ENCODE measurements at places on chromosomes 2 and 18. TPM values are rescaled to one million over a fixed set of nuclear protein-coding genes. Genes with fewer than 3 reads are reported as not detected.

DNA sequence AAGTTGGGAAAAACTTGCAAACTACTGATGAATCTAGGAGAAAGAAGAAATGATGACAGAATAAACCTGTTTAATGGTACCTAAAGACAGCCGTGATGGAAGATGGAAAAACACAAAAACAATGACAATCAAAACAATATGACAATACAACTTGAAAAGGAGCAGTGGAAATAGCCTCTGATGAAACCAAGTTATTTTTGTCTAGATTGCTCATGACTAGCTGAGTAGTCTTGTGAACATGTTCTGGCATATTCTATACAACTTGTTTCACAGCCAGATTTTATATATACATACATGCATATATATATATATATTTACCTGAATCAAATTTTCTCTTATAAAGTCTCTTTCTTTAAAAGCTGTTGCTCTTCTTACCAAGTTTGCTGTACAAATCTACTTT lies 439.1 kb downstream of the TGIF1 start:
- DNase-seq = no peak

Gene AQP12A
- not detected for total RNA-seq

GRCh38 chr18:58284699-58285448 lies 240.8 kb downstream of the NEDD4L start:
- no peak for DNase-seq

Gene RSAD2
- total RNA-seq = 6.7 TPM

Gene FHL2
- 1.1 TPM for total RNA-seq

DNA sequence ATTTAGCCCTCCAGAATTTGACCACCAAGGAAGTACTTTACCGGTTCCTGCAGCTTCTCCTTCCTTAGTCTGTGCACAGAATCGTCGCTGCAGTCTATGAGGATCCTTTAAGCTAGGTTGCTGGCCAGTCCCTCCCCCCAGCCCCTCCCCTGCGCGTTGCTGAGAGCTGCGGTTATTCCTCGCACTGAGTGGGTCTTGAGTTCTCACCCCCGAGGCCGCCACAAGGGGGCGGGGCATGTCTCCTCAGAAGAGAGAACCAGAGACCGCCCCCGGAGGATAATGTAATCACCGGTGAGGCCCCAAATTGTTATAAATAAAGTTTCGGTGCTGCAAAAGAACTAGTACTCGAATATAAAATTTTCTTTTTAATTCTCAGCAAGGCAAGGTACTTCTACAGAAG lies 1184.9 kb upstream of the CDH2 start:
- DNase-seq = no peak

- no peak for DNase-seq
Observed at GRCh38 chr2:135743860-135744259, 2.2 kb downstream of the UBXN4 start.

Gene STARD6
- not detected for total RNA-seq

GRCh38 chr2:133848111-133848649 lies 279.9 kb upstream of the NCKAP5 start:
- no peak for DNase-seq

GRCh38 chr2:235384624-235385023 lies 109.2 kb upstream of the AGAP1 start:
- DNase-seq = no peak

- no peak for DNase-seq
Observed at GRCh38 chr18:26002375-26002910, 88.0 kb downstream of the SS18 start.

Gene RNF149
- 139 TPM for total RNA-seq

DNA sequence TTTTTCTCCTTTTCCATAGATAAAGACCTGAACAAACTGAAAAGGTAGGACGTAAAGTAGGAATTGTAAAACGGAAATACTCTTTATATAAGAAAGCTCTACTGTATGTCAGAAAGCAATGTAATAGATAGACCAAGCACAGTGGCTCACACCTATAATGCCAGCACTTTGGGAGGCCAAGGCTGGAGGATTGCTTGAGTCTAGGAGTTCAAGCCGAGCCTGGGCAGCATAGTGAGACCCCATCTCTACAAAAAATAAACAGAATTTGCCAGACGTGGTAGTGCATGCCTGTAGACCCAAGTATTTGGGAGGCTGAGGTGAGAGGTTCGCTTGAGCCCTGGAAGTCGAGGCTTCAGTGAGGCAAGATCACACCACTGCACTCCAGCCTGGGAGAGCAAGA lies 7.6 kb downstream of the ZNF397 start:
- DNase-seq = no peak

GRCh38 chr18:45617284-45617683 lies 2.0 kb downstream of the SLC14A2 start:
- DNase-seq = no peak

Gene UPP2
- total RNA-seq = not detected

- no peak for DNase-seq
Observed at GRCh38 chr18:21450913-21451312, 149.6 kb downstream of the ESCO1 start.

- no peak for DNase-seq
Observed at GRCh38 chr2:66466433-66466832, 31.5 kb downstream of the MEIS1 start.

DNA sequence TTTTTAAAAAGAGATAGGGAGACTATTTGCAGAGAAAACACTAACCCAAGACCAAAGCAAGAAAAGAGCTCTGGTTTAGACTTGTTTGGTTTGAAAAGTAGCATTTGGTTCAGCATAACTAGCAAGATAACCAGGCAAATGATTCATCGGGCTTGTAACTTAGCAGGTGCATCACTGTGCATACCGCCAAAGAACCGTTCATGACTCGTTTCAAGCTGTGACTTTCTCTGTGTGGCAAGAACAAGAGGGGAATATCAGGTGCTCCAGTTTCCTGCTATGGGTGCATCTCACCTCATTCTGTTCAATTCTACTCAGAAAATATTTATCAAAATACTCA lies 244.9 kb downstream of the ETAA1 start:
- no peak for DNase-seq

Gene B3GNT7
- total RNA-seq = 0.98 TPM

DNA sequence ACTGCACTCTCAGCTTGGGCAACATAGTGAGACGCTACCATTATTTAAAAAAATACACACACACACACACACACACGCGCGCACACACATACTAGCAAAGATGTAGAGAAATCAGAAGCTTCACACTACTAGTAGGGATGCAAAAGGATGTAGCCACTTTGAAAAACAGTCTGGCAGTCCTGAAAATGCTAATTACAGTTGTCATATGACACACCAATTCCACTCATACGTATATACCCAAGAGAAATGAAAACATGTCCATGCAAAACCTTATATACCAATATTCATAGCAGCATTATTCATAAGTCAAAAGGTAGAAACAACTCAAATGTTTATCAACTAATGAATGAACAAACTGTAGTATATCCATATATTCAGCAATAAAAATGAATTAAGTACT lies 90.3 kb downstream of the SLC25A12 start:
- no peak for DNase-seq

- no peak for DNase-seq
Observed at GRCh38 chr2:146986161-146986560, 858.7 kb upstream of the ACVR2A start.

- no peak for DNase-seq
Observed at GRCh38 chr2:134932864-134933526, 14.4 kb downstream of the CCNT2 start.

DNA sequence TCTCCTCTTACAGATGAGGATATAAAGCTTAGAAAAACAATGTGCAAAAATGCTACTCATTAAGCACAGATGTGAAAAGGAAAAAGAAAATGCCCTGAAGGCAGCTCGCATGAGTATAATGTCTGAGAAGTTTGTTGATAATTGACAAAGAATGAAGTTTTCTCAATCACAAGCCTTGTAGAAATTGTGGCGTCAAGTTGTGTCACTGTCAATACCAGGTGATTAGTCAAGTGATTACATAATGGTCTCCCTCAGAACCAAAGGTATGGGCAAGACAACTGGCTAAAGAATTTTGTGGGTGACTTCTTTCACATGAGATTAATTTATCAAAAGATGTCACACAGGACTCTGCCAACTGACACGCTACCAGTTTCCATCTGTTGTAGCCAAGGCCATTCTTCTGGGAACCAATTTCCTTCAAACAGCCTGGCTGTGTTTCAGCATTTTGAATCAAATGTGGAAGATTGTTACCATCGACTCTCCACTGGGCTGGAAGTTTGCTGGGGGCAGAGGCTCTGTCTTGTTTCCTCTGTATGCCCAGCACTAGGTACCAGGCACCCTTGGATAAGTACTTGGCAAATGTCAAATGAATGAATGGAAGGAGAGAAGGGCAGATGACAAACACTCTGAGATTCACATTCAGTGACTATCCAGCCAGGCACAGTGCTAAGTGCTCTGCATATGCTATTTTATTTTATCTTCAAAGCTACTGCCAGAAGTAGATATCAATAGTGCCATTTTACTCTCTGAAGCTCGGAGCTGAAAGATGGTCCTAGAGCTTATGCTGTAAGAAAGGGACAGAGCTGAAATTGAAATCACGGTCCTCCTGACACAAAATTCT lies 5.9 kb upstream of the FN1 start:
- no peak for DNase-seq

DNA sequence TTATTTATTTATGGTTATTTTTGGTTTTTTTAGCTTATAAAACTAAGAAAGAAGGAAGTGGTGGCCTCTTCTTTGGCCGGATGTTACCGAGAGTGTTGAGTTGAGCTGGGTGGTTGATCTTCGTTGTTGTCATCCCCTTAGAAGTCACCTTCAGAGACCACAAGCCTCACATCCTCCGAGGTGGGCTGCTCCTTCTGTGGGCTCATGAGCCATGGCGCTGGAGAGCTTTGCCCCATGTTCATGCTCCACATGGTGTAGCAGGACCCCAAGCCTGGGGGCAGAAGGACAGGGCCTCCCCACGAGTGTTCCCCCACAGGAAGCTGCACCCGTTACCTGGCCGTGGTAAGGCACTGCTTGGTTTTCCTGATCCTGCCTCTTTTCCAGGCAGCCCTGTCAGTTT lies 23.4 kb downstream of the SNTG2 start:
- peak; percentile 44 for DNase-seq

DNA sequence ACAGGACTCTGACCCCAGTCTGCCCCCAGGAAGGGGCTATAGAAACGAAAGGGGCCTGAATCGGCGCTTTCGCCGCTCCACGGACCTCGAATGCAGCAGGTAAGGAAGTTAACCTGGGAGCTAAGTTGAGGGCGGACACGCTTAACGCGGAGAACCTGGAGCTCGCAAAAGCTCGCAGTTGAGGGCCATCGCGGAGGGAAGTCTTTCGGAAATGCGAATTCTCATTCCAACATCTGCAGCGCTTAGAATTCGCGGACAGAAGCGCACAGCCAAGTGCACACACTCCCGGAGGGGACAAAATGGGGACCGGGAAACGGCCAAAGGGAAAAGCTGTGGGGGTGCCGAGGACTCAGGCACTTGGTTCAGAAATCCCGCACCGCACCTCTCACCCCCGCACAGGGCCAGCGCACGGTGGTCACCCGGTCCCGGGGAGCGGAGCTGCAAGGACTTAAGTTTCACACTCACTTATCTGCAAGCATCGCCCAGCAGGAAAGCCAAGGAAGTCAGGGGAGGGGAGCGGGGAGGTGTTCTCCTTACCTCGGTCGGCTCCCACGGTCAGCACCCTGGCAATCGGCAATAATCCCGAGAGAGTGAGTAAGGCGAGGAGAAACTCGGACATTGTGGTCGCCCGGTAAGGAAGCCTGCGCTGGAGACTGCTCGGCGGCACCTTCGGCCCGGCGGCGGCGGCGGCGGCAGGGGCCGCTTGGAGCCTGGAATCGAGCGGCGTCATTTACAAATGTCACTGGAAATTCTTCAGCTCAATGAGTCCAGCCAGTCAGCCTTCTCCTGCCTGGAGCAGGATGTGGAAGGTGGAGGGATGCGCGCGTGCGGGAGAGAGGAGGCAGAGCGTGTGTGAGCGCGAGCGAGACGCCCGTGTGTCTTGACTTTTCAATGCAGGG lies 456 bp downstream of the LRP1B start:
- DNase-seq = no peak

Gene RFTN2
- total RNA-seq = 0.12 TPM

Gene FOXD4L1
- total RNA-seq = not detected

Gene MARCHF4
- total RNA-seq = not detected

DNA sequence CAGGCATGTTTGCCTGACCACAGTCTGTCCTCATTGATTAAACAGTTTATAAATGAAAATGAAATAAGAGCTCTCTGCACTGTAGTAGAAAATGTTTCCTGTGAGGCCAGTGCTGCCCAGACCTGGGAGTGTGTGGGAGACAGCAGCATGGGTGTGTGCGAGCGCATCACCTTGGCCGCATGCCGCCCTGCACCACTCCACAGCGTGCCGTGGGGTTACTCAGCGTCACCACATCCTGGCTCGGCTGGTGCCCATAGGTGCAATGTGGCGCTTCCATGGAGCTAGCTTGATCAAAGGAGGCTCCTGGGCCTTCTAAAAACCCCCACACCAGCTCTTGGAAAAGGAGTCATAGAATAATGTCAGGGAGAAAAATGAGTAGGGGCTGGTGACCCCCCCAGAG lies 76.0 kb upstream of the EPC2 start:
- peak; percentile 16 for DNase-seq

Gene ITGA4
- total RNA-seq = 258 TPM

Gene SNORC
- 3.3 TPM for total RNA-seq

DNA sequence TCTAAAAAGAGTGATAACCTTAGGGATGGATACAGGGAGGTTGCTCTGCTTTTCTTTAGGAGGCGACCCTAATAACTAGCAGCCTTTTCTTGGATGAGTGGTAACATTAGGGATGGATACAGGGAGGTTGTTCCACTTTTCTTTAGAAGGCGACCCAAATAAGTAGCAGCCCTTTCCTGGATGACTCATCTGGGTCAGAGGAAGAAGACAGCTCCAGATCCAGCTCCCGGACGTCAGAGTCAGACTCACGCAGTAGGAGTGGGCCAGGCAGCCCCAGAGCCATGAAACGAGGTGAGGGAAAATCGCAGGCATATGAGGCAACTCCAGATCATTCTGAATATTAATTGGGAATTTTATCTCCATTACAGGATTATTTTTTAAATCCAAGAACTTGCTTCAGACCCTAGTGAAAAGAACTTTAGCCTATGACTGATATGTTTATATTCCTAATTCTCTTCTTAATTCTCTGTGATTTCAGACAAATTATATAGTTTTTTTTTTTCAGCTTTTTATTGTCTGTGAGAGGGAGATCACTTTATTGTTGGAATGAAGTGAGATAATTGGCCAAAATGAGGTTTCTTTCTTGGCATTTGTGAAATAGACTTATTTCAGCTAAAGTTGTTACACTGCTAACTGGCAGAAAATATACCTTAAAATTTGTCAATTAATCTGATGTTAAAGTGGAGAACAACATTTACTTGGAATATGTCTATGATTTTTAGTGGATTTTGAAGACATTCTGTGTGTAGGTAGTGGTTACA lies 31.2 kb upstream of the C1GALT1C1L start:
- no peak for DNase-seq
